ENCODE measurements at places on chromosomes 16 and 17.

GRCh38 chr17:6753546-6753945 lies 2.3 kb upstream of the XAF1 start:
- no peak for DNase-seq

DNA sequence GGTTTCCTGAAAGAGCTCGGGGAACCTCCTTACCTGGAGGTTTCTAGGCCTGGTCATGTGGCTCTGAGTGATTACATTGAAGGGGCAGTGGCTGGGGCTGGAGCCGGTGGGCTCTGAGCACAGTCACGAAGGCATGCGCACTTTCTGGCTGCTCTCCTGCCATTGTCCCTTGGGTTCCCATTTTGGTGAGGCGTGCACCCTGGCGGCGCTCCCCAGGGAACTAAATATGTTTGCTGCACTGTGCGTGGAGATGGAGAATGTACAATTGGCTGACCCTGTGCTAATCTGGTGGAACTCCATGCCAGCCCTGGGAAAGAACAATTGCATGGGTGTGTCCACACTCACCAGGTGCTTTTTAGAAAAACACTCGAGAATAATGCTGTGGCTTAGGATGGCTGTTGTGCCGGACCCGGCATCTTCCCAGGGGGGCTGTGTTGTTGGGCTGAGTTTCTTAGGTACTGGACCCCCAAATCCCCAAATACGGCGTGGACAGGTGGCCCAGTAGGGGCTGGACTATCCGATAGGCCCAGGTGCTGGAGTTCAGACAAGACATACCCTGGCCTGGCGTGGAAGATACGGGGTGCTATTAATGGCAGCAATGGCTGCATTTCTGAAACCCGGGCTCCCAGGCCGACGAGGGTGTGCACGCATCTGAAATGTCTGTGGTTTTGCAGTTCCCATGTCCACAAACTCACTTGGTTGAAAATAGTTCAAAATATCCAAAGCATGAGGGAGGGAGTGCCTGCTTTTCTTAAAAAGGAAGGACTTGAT lies 230.5 kb downstream of the SEC14L1 start:
- DNase-seq: no peak

DNA sequence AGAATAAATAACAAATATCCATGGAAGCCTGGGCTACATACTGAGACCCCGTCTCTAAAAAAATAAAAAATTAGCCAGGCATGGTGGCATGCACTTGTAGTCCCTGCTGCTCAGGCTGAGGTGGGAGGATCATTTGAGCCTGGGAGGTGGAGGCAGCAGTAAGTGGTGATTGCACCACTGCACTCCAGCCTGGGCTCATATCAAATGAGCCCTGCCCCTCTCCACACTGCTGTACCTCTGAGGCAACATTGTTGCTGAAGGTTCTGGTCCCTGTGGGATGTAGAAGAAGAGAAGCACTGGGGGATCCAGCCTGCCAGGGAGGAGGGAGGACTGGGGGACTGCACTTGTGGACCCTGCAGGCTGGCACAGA lies 11.4 kb upstream of the ARHGAP23 start:
- no peak for DNase-seq

DNA sequence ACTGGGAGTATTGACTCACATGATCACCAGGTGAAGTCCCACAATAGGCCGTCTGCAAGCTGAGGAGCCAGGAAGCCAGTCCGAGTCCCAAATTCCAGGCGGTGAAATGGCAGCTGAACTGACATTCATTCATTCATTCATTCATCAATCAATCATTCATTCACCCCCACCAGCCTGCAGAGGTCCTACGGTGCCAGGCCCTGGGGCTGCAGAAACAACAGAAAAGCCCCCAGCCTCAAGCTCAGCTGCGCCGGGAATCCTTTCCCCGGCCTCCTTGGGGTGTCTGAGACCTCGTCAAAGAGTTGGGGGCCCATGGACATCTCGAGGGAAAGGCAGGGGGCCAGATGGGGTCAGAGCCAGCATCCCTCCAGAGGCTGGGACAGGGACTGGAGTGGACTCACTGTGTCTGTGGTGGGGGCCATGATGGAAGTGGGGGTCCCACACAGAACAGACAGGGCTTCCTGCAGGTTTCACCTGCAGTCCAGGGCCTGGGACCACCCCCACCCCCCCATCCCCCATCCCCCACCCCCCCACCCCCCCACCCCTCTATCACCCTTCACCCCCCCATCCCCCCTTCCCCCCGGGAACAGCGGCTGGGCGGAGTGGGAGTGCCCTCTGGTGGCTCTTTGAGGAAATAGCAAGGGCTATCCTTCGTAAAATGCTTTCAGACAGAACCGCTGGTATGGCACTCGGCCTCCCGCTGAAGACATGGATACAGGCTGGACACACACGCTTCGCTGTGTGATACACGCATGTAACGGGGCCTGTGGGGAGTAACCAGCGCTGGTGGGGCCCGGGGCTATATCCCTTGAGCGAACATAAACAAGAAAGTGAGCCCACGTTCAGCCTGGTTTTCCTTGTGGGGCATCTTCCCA lies 8.5 kb upstream of the ZC3H18 start:
- DNase-seq: peak; percentile 42

- peak; percentile 50 for DNase-seq
These were observed 72.3 kb downstream of the CYTH1 start for GRCh38 chr17:78709751-78710181.

GRCh38 chr17:44556166-44556831 lies 985 bp upstream of the FZD2 start:
- DNase-seq: no peak

DNA sequence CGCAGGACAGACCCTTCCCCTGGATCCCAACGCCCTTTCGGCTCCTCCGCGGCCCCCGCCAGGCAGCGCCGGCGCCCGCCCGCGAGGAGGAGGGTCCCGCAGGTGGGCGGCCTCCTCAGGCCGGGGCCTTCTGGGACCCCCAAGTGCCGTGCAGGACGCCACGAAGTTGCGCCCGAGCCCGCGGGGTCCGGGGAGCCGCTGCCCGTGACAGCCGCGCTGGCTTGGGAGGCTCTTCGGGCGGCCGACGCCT lies 504 bp downstream of the ERN1 start:
- DNase-seq: no peak

DNA sequence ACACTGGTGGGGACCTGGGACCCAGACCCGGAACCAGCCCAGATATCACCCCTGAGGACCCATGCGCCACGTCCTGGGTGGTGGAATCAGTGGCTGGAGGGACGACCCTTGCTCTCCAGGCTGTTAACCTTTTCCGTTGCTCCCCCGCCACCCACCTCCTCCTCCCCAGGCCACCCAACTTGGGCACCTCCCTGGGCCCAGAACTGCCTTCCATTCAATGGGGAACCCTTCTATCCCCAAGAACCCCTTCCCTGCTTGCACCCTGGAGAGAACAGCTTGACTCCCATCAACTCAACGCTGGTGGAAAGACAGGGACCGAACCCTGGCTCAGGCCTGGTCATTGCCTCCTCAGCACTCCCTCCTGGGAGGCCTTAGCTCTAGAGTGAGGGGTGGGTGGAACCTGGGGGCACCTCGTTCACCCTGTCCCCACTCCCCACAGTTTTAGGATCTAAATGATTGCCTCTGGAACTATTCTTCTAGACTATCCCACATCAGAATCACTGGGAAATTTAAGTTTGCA lies 5.7 kb upstream of the IL32 start:
- no peak for DNase-seq

DNA sequence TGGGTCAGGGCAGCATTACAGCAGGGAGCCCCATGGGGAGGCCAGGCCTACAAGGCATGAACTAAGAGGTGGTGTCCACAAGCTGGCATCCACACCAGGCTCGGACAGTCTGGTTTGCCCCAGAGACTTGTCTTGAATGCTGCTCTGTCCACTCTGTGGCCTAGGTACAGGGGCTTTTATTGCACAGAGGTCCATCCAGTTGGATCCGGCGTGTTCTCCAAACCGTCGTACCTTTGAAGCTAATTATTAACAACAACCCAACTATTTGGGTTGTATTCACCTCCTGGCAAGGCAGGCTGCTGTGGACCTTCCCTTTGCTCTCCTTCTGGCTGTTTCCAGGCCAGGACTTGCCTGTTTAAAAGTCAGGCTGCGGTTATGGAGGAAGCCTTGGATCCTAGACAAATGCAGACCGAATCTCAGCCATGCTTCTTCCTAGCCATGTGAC lies 123.4 kb downstream of the CLEC16A start:
- peak; percentile 65 for DNase-seq

DNA sequence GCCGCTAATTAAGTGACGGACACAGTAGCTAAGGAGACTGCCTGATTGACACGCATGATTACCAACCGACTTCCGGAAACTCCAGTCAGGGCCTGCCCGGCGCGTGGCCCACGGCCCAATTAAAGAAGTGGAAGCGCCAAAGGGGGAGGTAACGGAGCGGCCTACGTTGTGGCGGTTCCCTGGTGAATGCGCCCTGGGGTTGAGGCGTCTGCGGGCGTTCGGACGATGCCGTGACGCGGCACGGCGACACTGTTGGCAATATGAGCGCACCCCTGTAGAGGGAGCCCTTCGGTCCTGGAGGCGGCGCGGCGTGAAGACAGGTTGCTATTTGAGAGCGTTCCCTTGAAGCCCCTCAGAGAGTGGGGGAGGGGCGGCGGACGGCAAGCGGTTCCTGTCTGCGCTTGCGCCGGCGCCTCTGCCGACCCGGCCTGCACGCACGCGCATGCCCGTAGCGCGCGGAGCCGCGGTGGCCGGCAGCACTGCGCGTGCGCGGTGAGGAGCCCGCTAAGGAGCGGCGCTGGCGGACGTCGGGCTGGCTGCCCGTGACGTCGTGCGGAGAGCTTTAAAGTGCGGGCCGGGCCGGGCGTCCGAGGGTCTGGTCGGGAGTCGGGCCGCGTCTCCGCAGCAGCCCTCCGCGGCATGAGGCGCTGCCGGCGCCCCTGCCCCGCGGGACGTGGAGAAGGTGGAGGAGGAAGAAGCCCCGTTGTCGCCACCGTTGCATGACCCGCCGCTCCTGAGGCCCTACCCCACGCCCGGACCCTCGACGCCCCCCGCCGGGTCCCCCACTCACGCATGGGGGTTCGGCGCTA lies at the start of gene ALKBH5:
TSS of gene ALKBH5 (plus strand) at position 495 of the 809 bp plus-strand sequence. CDS start 416 bp downstream, outside the sequence.
- DNase-seq: peak; percentile 99

- DNase-seq: no peak
These were observed 255.6 kb downstream of the HS3ST3A1 start for GRCh38 chr17:13346081-13346533.

DNA sequence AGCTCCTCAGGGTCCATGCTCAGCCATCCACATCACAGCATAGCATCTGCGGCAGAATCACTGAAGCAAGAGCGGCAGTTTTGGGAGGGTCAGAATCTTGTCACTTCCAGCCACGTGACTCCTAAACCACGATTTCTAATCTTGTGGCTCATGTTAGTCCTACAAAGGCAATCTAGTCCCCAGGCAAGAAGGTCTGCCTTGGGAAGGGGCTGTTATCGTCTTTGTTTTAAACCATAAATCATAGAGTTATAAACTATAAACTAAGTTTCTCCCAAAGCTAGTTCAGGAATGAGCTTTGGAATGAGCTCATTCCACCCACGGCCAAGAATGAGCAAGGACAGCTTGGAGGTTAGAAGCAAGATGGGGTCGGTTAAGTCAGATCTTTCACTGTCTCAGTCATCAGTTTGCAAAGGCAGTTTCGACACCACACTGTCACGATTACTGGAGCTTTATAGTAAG lies 20.8 kb upstream of the DNAH17 start:
- no peak for DNase-seq

DNA sequence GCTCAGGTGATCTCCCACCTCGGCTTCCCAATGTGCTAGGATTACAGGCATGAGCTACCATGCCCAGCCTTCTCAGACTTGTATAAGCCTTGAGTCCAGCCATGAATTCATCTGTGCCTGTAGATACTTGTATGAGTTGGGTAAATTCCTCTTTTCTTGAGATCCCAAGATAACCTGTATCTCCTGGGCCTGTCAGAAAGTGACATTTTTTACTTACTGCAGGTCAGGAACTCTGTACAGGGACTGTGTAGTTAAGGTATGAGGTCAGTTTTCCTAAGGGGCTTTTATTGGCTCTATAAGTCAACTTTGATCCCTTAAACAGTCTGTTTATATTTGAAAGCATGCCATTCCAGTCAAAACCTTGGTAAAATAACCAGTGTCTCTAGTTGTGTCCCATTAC lies 106.3 kb upstream of the HAS3 start:
- DNase-seq: no peak

DNA sequence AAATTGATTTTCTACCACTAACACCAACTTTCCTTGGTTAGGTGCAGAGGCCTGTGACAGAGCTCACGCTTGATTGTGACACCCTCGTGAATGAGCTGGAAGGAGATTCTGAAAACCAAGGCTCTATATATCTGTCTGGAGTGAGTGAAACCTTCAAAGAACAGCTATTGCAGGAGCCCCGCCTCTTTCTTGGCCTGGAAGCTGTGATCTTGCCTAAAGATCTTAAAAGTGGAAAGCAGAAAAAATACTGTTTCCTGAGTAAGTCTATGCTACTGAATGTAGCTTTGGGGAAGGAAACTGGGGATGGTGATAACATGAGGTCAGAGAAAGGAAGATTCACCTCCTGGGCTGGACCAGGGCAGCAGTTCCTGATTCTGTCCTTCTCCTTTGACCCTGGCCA lies 38.3 kb downstream of the REXO5 start:
- DNase-seq: no peak

DNA sequence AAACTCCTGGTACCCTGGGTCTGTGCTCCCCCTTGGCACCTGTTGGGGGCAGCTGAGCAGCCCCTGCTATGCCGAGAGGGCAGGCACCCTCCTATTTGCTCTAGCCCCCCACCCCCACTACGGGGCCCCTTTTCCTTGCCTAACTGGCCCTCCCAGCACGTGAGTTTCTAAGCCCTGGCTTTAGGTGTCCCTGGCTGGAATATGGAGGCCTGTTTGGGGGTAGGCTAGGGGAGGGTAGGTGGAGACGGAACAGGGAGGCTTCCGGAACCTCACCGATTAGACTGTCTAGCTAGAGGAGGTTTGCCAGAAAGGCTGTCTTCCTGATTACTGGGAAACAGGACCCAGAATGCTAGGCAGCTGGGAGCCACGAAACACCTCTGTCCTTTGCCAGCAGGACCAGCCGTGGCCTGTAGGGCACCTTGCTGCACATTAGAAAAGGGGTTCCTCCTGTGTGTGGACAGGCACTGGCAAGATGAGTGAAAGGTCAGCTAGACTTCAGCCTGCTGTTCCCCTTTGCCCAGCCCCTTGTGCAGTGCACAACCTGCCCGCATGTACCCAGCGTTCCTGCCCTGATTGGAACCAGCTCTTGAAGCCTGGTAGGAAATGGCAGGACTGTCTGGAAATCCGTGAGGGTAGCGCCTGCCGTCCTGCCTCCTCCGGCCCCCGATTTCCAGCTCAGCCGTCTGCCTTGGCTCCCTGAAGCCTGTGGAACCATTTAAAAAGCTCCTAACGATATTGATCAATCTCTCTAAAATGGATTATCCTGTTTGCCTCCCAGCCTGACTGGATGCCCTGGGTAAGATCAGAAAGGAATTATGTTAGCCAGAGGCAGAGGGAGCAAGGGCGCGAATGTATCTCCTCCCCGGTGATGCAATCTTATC lies 83.4 kb upstream of the GSE1 start:
- no peak for DNase-seq

DNA sequence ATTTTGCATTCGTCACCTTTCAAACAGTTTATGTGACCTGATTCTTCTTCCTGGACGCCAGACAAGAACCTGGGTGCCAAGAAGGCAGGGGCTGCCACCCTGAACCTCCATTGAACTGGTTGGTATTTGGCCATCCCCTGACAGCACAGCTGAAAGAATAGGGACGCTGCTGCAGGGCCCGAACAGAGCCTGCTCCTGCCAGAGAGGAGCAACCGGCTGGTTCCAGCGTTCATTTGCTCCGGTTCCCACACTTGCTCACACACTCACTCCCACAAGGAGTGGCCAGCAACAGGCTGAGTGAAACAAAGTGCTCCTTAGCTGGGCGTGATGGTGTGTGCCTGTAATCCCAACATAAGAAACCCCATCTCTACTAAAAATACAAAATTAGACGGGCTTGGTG lies 14.9 kb downstream of the KRT9 start:
- DNase-seq: no peak

All from kidney (tissue), 22 donors.